ENCODE measurements at places on chromosomes 12 and 14. TPM values are rescaled to one million over a fixed set of nuclear protein-coding genes. Genes with fewer than 3 reads are reported as not detected.

Gene RHEBL1
- total RNA-seq = 0.88 TPM

Gene DEPDC4
- not detected for total RNA-seq

Gene RHOF
- 5.9 TPM for total RNA-seq

Gene SMIM41
- total RNA-seq = not detected

Gene TMEM229B
- 1.4 TPM for total RNA-seq

Gene IFNG-AS1
- total RNA-seq = 0.68 TPM

Gene LRP1-AS
- total RNA-seq = not detected

Gene ITFG2
- 37.7 TPM for total RNA-seq

Gene CMA1
- not detected for total RNA-seq

Gene TMPRSS12
- not detected for total RNA-seq

Gene LRRC10
- total RNA-seq = not detected

Gene OTX2
- not detected for total RNA-seq

Gene KRT72
- not detected for total RNA-seq

Gene CFAP54
- 1.1 TPM for total RNA-seq

Gene ADAM20
- 2.0 TPM for total RNA-seq

Gene CAPZA3
- total RNA-seq = not detected

Gene DIO2
- total RNA-seq = 0.49 TPM

Gene LRFN5
- 1.1 TPM for total RNA-seq

Gene KRT85
- not detected for total RNA-seq

Gene ASCL1
- not detected for total RNA-seq

Gene MANSC1
- total RNA-seq = 5.1 TPM

Gene OLR1
- total RNA-seq = 3.3 TPM

Gene RPL10L
- not detected for total RNA-seq

Gene OR6J1
- total RNA-seq = not detected

Gene ZNF385A
- 29.4 TPM for total RNA-seq

Gene SCNN1A
- 4.4 TPM for total RNA-seq

Gene MYF5
- total RNA-seq = not detected

Gene GYS2
- total RNA-seq = 7.3 TPM

Gene TEP1
- 26.2 TPM for total RNA-seq

Gene MTHFD1
- total RNA-seq = 93.8 TPM

Gene SERPINA9
- not detected for total RNA-seq

Gene RILPL1
- 24.7 TPM for total RNA-seq

Gene GUCY2C
- 0.17 TPM for total RNA-seq

Gene PPP4R4
- 0.33 TPM for total RNA-seq

Gene CMKLR1
- 12.4 TPM for total RNA-seq

Gene RFX4
- total RNA-seq = not detected

Measured in subcutaneous adipose tissue (tissue), 4 donors.